ENCODE measurements at places on chromosomes 11 and 22.

GRCh38 chr11:126354631-126355323 is 709 bp upstream of the ST3GAL4 start:
- DNase-seq, result no peak

GRCh38 chr11:94544646-94545263 is 1.0 kb downstream of the FUT4 start:
- no peak for DNase-seq

GRCh38 chr11:118910309-118911112 is 15.2 kb downstream of the BCL9L start:
- DNase-seq, result peak; percentile 66

DNA sequence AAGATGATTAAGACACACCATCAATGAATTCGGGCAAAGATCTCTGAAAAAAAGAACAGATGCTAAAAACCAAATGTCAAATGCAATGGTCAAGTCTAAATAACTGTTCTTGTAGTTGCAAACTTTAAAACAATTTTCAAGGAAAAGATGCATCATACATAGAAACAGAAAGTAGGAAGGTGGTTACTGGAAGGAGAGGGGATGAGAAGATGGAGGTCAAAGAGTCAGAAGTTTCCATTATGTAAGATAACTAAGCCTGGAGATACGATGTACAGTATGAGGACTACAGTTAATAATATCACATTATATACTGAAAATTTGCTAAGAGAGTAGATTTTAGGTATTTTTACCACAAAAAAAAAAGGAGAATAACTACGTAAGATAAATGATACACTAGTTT is 27.1 kb downstream of the CWF19L2 start:
- DNase-seq, result no peak

DNA sequence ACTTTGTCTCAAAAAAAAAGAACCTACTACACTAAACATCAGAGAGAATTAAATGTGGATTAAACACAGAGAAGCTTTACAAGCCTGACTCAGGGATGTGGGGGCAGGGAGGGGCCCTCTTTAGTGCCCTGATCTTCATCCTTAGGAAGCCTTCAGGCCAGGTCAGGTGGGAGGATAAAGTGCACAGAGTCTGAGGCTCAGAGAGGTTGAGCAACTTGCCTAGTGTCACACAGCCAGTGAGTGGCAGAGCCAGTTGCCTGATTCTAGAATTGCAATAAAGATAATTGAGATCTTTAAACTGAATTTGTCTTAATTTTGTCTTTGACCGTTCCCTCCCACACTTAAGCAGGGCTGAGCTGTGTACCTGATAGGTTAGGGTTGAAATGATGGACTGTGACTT is 7.2 kb downstream of the SEC14L6 start:
- no peak for DNase-seq

DNA sequence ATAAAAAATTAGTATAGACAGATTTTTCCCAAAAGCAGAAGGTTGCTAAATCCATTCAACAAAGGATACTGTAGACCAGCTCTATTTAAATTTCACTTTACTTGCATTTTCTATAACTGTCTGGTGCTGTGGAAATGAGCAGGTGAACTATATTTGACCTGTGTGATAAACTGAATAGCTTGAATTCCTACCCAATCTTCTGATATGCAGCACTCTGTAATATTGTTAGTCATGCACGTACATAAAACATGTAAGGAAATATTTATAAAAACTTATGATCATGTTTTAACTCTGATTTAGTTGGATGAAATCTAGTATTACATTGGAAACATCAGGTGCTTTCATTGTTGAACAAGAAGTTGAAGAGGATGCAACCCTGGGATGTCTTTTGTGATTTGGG is 213.6 kb downstream of the DBX1 start:
- DNase-seq, result no peak

DNA sequence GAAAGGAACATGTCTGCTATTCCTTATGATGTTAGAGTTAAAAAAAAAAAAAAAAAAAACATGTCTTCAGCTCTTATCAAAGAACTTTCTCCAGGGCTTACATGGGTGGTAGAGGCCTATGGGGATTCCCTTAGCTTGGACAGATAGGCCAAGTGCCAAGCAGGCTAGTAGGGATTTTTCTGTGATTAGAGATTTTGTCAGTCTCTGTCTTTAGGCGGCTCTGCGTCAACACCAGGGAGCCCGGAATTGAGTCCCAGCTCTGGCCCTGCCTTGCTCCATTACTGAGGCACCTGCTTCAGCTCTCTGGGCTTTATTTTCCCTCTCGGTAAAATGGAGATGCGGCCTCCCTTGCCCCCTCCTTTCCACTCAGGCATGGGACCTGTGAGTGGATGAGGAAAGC is 13.1 kb downstream of the CRY2 start:
- no peak for DNase-seq

DNA sequence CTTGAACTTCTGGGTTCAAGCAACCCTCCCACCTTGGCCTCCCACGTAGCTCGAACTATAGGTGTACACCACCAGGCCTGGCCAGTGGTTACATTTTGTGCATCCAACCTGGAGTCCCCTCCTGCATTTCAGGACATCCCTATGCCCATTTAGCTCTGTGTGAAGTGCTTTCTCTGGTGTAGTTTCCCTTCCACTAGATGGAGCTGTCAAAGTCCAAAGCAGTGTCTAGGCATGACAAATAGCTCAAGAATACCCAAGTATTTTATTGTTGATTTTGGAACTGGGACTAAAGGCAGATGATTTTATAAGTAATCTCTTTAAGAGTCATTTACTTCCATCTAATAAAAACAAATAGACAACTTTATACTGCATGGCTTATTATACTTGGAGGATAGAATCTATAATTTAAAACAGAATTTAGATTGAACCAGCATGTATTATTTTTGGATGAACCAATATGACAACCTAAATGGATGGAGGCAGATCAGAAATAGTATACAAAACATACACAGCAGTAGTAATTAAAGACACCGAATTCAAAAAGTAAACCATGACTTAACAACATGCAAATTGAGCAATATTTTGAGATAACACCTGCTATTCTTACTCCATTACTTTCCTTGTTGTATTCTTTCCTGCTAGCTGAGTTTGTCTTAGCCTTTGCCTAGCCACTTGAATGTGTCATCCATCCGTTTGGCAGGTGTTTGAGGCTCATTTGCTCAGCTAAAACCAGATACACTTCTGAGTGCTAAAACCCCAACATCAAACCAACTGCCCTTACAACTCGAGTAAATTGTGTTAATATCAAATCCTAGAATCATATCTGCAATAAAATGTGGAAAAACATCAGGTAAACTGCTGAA is 37.7 kb downstream of the EIF4ENIF1 start:
- peak; percentile 28 for DNase-seq

GRCh38 chr22:30272781-30273601 is 6.3 kb upstream of the OSM start:
- no peak for DNase-seq

DNA sequence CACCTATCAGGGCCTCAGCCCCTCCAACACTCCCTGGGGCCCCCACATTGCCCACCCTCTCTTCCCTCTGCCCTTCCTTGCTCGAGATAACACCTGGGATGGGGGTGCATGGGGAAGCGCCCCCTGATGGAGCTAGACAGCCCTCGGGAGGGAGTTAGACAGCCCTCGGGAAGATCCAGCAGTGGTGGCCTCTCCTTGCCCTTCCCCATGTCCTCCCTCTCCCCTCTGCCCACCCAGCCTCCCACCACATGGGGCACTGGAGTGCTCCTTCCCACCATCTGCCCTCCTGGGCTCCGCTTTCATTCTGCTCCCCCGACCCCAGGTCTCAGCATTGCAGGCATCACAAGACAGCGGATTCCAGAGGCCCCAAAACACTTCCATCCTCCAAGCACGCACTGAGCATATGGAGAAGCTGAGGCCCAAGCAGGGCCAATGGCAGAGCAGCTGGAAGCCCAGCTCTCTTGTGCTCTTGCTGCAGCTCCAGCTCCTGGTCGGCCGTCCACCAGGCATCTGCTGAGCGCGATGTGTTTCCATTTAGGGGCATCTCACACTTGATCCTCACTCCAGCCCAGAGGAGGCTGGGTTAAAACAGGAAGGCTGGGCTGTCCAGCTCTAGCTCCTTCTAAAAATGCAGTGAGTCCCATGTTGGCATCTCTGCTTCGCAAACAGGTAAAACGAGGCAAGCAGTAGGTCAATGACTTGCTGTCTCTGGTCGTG is 65.6 kb downstream of the IGLL1 start:
- no peak for DNase-seq

- no peak for DNase-seq
These were observed 12.0 kb downstream of the PPARA start for GRCh38 chr22:46162285-46162684.

All from astrocyte of the cerebellum (primary cell).